ENCODE measurements at places on chromosomes 5 and 9.

- no peak for DNase-seq
Measured at GRCh38 chr5:56100439-56101176, 105.8 kb upstream of the IL6ST start.

- DNase-seq, result no peak
Measured at GRCh38 chr9:77891128-77891800, 140.3 kb downstream of the GNAQ start.

DNA sequence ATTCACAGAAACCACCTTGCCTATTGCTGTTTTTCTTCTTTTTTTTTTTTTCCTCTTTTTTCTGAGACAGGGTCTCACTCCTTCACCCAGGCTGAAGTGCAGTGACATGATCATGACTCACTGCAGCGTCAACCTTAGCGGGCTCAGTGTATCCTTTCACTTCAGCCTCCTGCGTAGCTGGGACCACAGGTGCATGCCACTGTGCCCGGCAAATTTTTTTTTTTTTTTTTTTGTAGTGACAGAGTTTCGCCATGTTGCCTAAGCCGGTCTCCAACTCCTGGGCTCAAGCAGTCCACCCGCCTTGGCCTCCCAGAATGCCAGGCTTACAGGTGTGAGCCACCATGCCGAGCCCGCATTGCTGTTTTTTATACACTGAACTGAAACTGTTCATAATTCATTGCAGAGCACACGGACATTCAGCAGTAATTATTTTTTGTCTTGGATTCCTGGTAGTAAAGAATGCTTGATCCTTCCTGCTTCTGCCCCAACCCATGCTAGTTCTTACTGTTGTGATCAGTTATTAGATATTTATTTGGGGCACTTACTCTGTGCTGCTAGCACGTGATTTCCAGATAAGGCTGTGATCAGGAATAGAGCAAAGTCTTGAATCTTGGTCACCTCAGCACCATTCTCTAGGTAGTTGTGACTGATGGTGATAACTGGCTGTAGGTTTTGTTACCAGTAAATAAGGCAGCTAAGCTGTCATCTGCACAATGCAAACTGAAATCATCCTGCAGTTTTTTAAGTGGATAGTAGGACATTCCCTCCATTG, 14.0 kb downstream of the MAP3K1 start:
- no peak for DNase-seq

- no peak for DNase-seq
Measured at GRCh38 chr9:131167936-131168335, 42.5 kb downstream of the NUP214 start.

DNA sequence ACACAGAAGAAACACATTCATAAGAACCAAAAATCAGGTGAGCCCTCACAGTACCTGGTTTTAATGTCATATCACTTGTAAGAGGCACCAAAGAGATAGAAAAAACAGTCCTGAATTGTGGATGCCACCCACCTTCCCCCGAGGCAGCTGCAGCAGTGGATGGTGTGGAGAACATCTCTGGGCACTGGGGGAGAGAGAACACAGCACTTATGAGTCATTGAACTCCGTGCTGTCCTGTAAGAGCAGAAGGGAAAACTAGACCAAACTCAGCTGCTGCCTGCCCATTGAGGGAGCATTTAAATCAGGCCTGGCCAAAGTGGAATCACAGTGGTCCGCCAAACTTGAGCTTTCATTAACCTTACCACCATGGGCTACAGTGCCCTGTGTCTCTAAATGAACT, 296.2 kb downstream of the SPATA31D1 start:
- no peak for DNase-seq

- no peak for DNase-seq
Measured at GRCh38 chr5:103901885-103902284, 339.3 kb upstream of the NUDT12 start.

GRCh38 chr5:126969548-126969947, 60.8 kb downstream of the MARCHF3 start:
- DNase-seq, result no peak

GRCh38 chr5:176785184-176786145, 24.9 kb upstream of the UNC5A start:
- no peak for DNase-seq

DNA sequence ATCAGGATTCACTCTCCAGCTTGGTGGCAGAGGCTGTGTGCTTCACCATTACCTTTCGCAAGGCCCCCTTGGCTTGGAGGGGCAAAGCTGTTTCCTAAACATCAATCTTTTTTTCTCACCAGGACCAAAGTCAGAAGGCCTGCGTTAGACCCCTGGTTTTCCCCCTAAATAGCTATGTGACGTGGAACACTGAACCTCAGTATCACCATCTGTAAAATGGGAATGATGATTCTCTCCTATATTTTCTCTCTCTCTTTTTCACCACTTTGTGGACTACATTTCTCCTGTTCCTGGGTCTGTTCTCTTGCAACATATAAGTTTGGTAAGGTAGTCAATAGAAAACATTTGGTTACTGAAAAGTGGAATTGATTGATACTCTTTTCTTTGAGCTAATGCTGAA, 50.5 kb downstream of the DAPK1 start:
- no peak for DNase-seq

- DNase-seq, result no peak
Measured at GRCh38 chr9:36050476-36050875, 13.8 kb downstream of the RECK start.

DNA sequence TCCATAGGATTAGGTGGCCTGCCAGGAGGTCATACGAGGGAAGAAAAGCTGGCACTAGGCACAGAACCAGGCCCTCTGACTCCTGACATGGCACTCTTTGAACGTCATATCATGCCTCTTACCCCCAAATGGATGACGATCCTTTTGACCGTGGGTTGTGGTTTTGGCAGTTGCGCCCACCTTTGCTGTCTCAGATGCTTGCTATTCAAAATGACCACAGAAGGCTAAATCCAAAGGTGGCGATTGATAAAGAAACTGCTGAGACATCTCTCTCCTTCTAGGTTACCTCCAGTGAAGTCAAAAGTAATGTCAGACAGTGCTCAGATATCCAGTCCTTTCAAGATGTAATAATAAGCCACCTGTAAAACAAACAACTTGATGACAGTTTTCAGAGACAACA, 385.0 kb downstream of the EFNA5 start:
- no peak for DNase-seq

DNA sequence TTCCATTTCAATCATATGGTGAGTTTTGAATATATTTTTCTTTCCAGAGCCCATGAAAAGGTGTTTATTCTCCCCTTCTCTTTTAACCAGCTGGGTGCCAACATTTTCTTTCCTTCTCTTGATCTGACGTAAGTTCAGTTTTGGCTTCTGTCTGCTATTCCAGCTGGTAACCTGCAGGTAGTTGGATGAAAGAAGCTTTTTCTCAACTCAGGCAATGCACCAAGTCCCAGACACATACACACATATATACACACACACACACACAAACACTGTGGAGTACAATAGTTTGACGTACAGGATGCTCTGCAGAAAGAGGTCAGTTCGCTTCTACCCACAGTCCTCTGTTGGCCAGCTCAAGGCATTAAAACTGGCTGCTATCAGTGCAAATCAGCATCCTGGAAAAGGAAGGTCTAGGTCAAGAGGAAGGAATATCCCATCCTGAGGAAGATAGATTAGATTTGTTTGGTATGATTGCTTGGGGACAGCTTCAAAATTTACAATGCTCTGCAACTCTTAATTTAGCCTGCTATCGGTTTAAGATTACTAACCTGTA, 214.3 kb upstream of the SEMA6A start:
- no peak for DNase-seq

- no peak for DNase-seq
Measured at GRCh38 chr5:127650649-127651048, 1.8 kb downstream of the CTXN3 start.

- DNase-seq, result no peak
Measured at GRCh38 chr9:111381006-111381405, 51.0 kb upstream of the OR2K2 start.

- DNase-seq, result no peak
Measured at GRCh38 chr9:76624391-76625048, 139.7 kb upstream of the PCA3 start.

- no peak for DNase-seq
Measured at GRCh38 chr5:142685418-142686209, at the start of gene FGF1. FGF1 (minus strand) TSS chr5:142686090; CDS start chr5:142614127, 71,963 bp downstream.

- DNase-seq, result no peak
Measured at GRCh38 chr9:137761032-137761431, 116.5 kb upstream of the CACNA1B start.

DNA sequence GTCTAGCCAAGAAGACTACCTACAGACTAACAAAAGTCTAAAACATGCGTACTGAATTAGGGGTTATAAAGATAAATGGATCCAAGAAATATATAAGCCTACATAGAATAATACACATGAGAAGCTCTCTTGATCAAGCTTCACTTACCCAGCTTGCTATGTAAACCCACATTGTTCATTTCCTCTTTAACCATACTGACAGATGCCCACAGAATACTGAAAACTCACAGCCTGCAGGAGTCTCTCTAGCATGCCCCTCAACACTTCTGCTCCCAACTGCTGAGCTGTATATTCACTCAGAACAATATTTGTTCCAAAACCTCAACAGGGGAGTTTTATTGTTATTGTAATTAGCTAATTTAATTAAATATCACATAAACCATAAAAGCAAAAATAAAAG, 52.4 kb downstream of the RFX3 start:
- DNase-seq, result no peak

DNA sequence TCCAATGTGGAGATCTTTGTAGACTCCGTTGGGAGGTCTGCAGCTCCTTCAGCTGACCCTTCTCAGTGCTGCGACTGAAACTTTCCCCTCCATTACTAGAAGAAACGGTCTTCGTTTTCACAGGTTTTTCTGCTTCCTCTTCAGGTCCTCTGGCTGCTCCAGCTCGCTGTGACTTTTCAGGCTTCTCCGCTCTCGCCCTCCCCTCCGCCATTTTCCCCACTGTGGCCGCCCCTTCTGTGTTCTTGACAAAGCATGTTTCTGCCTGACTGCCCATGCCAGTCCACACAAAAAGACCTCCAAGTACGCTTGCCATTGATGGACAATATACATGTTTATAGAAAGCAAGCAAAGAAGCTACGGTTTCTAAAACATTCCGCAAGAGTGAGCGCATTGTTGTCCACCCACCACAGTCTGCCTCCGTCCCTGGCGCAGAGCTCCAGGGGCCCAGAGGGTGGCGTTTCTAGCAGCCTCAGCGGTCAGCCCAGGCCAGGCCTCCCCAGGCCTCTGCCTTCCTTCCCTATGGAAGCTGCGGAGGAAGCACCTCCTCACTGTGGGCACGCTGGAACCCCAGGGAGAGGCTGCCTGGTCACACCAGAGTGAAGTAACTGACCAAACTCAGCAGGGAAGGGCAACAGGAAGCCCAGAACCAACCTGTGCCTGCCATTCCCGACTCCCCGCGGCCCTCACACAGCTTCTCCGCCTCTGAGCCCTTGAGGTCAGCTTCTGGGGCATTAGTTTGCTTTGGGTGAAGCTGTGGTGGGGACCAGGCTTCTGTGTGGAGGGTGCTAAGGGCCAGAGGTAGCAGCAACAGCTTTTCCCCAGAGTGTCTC, 19.9 kb upstream of the S1PR3 start:
- no peak for DNase-seq

DNA sequence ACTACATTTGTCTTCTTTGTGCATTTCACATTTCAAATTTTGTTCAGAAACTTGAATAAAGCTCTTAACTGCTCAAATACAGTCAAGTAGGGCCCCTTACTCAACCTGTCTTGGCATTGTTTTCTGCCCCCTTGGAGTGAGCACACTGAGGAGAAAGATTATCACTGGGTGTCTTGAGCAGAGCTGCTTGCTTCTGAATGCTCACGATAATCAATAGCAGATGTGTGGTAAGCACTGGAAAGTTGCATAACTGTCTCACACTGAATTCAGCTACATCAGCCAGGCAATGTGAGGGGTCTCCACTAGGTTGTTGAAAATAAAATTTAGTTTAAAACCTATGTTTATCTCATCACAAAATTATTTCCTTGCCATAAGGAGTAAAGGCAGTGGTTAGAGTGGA, 7.8 kb upstream of the TNFAIP8 start:
- no peak for DNase-seq

GRCh38 chr9:123216251-123216797, 52.1 kb downstream of the STRBP start:
- DNase-seq, result no peak

DNA sequence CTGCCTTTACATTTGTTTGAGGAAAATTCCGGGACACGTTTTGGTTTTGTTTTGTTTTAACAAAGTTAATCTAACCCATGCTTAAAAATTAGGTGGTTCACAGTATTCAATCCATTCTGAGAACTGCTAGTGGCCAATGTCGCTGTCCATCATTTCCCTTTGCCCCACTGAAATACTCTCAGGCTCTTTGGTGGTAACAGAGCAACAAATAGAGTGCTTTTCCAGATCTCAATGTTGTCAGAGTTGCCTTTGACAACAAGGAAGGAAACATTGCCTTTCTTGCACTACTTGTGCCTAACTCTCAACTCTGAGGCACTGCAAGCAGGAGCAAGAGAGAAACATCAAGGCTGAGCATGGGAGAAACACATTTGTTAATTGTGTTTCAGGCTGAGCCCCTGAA, 154.0 kb downstream of the MCTP1 start:
- no peak for DNase-seq

- DNase-seq, result no peak
Measured at GRCh38 chr5:1343931-1344901, 683 bp downstream of the CLPTM1L start.

GRCh38 chr5:175479125-175479881, 943 bp downstream of the SFXN1 start:
- DNase-seq, result no peak

DNA sequence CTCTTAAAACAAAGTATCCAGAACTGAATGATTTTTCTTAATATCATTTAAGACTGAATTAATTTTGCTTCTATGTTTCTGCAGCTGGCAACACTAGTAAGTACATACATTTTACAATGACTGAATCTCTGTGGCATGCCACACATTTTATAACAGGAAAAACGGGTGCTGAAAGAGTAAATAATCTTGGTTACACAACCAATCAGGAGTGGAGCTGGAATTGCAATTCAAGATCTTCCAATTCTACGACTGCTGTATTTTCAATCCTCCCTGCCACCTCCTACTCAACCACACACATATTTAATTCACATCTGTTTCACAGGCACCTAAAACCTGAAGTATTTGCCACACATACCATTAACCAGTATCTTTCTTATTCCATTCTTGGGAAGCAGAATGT, 52.7 kb upstream of the NR5A1 start:
- no peak for DNase-seq

DNA sequence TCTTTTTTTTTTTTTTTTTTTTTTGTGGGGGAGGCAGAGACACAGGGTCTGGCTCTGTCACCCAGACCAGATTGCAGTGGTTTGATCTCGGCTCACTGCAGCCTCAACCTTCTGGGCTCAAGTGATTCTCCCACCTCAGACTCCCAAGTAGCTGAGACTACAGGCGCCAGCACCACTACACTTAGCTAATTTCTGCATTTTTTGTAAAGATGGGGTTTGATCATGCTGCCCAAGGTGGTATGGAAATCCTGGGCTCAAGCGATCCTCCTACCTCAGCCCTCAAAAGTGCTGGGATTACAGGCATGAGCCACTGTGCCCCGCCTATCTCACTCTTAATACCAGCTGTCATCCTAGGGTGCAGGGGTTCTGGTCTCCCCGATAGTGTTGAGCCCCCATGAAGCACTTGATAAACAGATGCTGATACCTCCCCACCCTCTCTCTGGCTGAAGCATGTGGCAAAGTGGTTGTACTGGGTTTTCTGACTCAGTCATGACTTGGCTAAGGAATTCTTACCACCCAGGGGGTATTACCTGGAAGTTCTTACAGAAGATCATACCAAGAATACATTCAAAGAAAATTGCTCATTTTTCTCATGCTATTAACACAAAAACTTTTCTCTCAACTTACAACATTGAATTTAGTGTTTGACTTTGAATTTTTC, 110.2 kb upstream of the DAPK1 start:
- no peak for DNase-seq
